NCI-H460 (cell line): ENCODE measurements at places on chromosomes 13 and 19.

DNA sequence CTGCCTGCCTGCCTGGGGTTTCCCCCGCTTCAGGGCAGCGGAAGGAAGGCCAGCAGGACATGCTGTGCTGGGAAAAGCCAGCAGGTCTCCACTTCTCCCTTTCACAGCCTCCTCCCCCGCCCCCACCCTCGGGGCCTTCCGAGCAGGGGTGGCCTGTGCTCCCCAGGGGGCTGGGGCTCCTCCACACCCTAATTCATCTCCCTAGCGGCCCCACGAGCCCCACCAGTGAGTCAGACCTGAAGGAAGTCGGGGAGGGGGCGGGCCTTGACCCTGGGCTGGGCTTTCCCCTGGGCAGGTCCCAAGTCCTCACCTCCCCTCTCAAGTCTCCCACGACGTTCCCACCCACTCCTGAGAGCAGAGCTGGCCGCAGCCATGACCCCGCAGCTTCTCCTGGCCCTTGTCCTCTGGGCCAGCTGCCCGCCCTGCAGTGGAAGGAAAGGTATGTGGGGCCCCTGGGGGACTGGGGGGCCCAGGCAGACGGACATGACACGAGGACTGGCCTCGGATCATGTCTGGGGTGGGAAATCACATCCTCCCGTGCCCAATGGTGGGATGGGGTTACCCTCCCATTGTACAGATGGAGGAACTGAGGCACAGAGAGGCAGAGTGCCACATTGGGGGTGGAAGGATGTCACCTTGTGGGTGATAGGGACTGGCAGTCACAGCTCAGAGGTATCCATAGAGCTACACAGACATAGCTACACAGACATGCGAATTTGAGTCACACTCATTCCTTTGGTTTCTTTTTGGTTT lies at the start of gene EBI3:
TSS of gene EBI3 (plus strand) at position 345 of the 753 bp plus-strand sequence. CDS start at position 373, 28 bp downstream.
- DNase-seq: no peak

DNA sequence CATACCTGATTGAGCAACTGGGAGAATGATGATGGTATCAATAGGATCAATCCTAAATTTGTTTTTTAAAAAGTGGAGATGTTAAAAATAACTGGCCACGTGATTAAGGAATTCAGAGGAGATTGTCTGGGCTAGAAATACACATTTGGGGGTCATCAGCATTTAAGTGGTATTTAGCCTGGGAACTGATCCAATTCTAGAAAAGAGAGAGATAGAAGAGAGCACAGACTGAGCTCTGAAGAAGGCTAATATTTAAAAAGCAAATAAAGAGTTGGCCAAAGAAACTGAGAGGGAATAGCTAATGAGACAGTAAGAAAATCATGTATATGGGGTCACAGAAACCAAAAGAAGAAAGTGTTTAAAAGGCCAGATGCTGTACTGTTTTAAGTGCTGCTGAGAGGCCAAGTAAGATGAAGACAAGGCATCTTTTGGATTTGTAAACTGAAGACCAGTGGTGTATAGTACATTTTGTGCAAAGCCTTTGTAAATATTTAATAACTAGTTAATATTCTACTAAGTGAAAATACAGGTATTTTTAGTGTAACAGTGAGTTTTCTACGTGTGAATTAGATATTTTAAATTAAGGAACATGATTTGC lies 40.2 kb downstream of the UBL3 start:
- no peak for DNase-seq

DNA sequence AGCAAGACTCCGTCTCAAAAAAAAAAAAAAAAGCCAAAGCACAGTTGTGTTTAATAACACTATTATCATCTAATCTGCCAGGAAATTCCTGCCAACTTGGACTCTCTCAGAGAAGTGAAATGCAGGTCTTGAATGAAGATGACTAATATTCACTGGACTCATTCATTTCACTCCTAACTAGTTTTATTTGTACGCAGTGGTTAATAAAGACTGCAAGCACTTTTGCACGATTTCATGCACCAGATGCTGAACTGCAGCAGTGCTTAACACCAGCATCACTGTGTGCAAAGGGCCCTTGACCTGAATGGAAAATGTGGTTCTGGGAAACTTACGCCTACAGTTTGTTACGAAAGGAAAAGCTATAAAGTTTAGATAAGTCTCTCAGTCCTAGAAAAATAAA lies 63.3 kb downstream of the DHRS12 start:
- DNase-seq: no peak

- no peak for DNase-seq
Observed at GRCh38 chr13:94157705-94158218, 321.7 kb downstream of the DCT start.

GRCh38 chr13:71309905-71310304 lies 557.1 kb downstream of the DACH1 start:
- DNase-seq: no peak

- no peak for DNase-seq
Observed at GRCh38 chr13:27472941-27473340, 22.6 kb upstream of the MTIF3 start.

GRCh38 chr13:88979465-88980175 lies 1308.4 kb downstream of the SLITRK5 start:
- DNase-seq: no peak

DNA sequence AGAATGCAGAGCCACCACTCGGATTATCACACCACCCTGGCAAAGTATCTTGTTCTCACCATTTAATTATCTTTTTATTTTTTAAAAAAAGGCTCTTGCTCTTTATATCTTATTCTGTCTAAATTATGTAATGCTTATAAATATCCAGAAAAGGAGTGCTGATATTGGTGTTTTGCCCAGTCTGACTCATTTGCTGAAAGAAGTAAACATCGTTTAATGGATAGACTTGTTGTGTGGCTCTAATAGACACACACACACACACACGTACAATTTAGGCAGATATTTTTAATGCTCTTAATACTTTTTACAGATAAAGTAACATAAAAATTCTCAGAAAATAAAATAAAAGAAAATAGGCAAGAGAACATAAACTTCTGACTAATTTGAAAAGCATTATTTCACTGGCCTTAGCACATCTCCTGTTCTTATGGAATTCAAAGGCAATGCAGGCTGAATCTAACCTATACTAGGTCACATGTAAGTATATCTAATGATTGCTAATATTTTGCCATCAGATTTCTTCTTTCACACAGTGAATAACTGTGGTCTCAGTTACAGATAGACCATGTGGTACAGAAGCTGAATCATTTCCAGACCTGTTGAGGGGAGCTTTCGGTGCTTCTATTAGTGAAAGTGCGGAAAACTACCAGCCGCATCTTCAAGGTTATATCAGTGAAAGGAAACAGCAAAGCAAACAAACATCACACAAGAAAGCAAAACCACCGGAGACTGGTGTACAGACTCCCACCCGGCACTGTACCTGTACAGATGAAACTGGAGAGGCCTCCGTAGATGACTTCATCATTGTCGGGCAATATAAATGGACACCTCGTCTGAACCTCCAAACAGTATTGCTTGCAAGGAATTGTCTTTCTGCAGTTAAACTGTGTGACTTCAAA lies 642.1 kb upstream of the ARGLU1 start:
- DNase-seq: no peak

GRCh38 chr19:19554074-19555023 lies 16.3 kb downstream of the CILP2 start:
- peak; percentile 34 for DNase-seq

DNA sequence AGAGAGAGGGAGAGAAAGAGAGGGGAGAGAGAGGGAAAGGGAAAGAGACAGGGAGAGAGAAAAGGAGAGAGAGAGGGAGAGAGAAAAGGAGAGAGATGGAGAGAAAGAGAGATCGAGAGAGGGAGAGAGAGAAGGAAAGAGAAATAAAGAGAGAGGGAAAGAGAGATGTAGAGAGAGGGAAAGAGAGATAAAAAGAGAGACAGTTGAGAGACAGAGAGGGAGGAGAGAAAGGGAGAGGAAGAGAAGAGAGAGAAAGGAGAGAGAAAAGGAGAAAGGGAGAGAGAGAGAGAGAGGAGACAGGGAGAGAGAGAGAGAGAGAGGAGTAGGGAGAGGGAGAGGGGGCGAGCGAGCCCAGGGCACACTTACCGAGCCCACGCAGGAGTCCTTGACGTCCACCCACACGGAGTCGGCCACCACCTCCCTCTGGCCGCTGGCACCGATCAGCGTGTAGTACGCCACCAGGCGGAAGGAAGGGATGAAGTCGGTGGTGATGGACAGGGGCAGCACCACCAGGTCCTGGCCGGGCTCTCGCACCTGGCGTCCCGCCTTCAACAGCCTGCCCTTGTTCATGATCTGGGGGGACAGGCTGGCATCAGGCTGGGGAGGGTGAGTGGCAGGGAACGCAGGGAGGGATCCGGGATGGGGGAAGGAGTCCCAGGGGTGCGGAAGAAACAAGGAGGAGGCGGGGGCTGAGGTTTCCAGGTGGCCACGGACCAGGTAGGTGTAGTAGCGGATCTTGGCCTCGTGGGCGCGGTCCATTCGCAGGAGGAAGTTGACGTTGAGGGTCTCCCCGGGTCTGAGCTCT lies 10.0 kb downstream of the C3 start:
- DNase-seq: no peak

DNA sequence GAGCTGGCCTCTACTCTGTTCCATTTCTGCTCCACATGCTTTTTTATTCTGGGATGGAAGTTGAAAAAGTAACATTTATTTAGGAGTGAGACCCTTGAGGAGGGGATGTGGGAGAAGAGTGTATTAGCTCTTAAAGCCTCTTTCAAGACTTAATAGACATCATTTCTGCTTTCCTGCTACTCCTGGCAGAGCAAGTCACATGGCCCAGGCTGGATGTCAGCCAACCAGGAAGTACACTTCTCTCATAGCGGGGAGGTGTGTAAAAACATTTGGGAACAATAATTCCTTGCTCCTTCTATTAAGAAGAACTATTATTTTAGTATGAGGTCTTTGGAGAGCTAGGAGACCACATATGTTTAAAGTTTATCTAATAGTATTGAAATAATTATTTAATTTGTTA lies 40.6 kb upstream of the FAM216B start:
- no peak for DNase-seq

DNA sequence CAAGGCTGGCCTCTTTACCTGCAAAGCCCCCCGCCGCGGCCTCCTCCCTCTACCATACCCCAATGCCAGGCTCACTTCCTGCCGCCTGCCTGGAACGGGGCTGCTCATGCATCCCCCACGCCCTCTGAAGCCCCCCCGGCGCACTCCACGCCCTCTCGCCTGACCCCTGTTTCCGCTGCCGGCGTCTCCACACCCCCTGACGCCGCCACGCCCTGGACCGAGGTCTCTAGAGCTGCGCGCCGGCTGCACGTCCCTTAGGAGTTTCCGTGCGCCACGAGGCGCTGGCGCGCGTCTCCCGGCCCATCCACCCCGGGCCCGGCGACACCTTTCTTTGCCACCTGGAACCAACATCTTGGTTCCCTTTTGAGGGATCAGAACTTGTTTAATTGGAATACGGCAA lies 16.0 kb downstream of the DPRX start:
- no peak for DNase-seq

DNA sequence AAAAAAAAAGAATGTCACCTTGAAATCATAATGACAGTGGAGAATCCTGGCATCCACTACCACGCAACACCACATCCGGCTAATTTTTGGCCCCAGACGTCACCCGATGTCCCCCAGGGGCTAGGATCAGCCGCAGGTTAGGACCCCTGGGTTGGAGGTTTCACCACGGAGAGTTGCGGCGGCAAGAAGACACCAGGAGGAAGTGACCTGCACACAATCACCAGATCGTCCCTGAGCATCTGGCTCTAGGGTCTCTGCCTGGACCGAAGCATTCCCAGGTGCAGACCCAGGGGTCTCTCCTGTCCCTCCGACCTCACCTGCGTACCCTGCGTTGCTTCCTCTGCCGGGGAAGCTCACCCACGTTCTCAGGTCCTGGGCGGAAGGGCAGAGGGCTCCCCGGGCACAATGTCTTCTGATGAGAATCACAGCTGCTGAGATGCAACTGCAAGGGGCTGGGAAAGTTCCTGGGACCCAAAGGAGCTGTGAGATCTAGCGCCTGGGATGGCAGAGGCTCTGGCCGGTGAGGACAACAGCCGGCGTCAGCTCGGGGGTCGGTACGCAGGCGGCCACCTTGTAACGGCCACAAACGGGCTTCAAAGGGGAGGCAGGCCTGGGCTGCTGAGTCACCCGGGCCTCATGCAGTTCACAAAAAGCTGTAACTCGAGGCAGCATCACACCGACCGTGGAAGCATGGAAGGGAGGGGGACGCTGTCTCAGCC lies 111.2 kb downstream of the GADD45B start:
- no peak for DNase-seq

- no peak for DNase-seq
Observed at GRCh38 chr13:26074706-26075105, 22.9 kb upstream of the SHISA2 start.

DNA sequence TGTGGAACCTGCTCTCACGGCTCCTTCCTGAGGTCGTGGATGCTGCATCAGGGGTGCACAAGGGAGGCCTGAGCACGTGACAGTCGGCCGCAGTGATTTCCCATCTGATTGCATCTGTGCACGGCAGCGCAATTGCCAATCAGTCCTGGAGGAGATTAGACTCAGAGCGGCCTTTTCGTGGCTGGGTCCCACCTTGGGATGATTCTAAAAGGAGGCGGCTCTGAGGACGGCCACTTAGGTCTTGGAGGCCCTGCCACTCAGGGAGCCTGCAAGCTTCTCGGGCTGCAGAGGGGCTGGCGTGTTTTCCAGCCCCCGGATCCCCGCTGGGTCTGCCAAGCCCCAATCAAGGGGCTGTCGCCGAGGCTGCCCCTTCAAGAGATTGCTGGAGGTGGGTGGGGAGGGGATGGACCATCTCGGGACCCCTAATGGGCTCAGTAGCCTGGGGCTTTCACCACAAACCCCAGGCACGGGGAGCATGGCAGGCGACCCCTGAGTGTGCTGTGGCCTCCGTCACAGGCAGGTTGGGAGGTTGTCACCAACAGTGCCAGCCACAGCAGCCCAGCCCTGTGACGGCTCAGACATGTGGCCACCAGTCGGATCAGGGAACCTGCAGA lies 51.6 kb downstream of the SOX1 start:
- no peak for DNase-seq

GRCh38 chr19:10270180-10270615 lies 722 bp upstream of the ICAM1 start:
- DNase-seq: no peak

DNA sequence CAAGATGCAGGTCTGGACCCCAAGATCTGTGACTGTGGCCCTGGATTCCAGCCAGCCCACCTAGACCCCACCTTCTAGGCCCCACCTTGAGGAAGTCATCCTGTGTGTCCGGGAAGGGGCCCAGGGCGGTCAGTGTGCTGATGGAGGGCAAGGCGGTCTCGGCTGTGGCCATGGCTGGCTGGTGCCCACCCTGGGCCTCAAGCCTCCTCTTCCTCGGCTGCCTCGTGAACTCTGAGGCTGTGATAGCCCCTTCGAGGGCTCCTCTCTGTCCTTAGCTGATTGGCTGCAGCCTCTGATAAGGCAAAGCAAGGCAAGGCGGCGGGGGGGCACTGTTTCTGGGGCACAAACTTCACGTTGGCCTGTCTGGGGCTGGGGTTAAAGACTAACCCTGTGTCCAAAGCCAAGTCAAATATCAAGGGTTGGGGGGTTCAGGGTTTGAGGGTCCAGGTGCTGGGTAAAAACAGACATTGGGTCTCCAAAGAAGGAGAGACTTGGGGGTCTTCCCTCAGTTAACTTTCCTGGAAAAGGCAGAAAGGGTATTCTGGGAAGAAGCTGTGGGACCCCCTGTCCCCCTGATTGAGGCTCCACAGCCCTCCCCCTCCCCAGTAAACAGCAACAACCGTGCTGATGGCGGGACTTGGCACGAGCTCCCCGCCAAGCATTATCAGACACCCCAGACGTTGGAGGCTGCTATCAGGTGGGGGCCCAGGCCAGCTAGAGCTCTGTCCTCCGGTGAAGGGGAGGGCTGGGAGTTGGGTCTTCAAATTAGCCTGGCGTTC lies at the start of gene KLF1:
TSS of gene KLF1 (minus strand) at position 233 of the 779 bp plus-strand sequence. CDS start at position 172, 61 bp downstream.
- DNase-seq: no peak

- no peak for DNase-seq
Observed at GRCh38 chr13:71775966-71776365, 91.0 kb downstream of the DACH1 start.

- DNase-seq: no peak
Observed at GRCh38 chr13:79723519-79724024, 242.6 kb downstream of the NDFIP2 start.
